Stimulated activated CD4-positive, alpha-beta T cell treated with anti-CD3 and anti-CD28 coated beads, Interleukin-15, amount 100 ng/mL, for 1 hour (primary cell): ENCODE measurements at places on chromosomes 16 and 17.

DNA sequence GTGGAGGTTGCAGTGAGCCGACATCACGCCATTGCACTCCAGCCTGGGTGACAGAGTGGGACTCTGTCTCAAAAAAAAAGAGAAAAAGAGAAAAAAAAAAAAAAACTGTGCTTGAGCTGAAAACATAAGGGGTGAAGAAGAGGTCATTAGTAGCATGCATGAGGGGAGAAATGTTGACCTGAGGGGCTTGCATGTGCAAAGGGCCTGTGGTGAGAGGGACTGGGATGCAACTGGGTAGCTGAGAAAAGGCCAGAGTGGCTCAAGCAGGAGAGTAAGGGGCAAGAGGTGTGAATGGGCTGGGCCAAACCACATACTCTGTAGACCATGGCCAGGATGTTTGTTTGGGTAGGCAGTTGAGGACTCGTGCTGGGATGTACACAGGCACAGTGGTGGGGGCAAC is 3.4 kb downstream of the KIF19 start:
- no peak for DNase-seq

- peak; percentile 54 for DNase-seq
Measured at GRCh38 chr17:8997994-8998628, 23.2 kb upstream of the NTN1 start.

DNA sequence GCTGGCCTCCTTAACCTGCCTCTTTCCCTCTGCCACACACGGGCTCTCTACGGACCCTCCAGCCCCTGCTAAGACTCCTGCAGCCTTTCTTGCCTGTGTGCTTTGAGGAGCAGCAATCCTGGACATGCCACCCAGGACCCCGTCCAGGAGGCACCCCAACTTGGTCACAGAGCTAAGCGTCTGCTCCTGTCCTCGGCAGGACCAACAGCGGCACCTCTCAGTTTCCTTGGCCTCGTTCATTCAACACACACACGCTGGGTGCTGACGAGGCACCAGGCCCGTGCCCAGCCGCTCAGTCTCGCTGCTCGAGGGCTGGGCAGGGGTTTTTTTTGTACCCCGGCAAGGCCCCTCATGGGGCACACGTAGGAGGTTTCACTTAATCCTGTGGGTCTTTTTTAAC is 15.2 kb downstream of the RPH3AL start:
- DNase-seq: no peak

DNA sequence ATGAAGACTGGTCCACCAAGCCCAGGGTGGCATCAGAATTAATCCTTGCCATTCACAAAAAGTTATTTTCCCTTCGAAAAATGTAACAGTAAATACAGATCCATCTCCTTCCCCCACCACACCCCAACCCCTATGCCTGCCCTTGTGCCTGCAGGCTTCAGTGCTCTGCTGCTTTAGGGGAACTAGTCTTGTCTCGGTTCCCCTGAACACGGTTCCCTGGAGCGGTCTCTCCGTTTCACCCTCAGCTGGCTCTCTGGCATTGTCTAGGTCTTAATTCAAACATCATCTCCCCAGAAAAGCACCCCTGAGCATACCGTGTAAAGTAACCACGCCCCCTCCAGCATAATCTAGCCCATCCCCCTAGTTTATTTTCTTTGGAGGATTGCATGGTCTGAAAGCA is 25.8 kb downstream of the EMP2 start:
- DNase-seq: no peak

GRCh38 chr17:6517062-6517461 is 39.3 kb downstream of the PITPNM3 start:
- no peak for DNase-seq

DNA sequence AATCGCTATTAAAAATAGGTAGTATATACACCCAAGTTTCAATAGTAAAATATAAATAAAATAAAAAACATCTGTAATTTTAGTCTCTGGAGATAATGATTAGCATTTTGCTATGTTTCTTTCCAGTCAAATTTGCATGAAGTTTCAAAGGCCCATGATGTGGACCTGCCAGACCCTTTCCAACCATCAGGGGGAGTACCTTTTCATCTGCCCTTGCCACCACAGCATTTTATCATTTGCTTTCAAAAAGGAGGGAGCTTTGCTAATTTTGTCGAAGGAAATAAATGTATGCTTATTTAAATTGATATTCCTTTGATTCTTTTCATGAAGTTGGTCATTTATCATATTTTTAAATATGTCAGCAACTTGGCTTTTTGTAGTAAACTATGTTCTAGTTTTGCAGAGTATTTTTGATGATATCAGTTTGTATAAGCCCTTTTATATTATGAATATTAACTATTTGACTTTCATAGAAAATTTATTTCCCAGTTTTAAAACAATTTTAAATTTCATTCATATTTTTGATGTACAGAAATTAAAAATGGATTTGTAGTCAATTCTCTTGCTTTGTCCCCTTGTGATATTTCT is 115.2 kb upstream of the NETO2 start:
- DNase-seq: no peak

- no peak for DNase-seq
Measured at GRCh38 chr17:46139432-46140210, 53.6 kb downstream of the KANSL1 start.

DNA sequence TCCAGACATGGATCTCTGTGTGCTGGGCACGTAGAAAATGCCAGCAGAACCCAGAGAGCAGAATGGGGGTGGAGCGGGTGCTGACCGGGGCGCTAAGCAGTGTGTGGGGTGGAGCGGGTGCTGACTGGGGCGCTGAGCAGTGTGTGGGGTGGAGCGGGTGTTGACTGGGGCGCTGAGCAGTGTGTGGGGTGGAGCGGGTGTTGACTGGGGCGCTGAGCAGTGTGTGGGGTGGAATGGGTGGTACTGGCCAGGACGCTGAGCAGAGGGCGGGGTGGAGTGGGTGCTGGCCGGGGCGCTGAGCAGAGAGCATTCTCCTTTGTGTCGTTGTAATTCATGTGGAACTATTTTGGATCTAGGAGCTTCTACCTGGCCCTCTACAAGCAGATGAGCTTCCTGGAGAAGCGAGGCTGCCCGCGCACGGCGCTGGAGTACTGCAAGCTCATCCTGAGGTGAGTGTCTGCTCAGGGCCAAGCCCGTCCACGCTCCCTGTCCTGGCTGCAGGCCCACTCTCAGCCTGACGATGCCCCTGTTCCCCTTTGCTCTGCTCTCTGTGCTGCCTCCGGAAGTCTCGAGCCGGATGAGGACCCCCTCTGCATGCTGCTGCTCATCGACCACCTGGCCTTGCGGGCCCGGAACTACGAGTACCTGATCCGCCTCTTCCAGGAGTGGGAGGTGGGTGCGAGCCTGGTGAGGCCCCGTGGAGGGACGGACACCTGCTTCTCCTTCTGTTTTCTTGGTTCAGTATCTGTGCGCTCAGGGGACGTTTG is 20.3 kb upstream of the MC1R start:
- DNase-seq: no peak
